ENCODE measurements at places on chromosomes 7 and 10.
A peak's percentile ranks its signal among the peaks of the same experiment; 100 is the strongest.

- DNase-seq: peak; percentile 84
Measured at GRCh38 chr10:90930971-90931871, 10.3 kb upstream of the ANKRD1 start.

- no peak for DNase-seq
Measured at GRCh38 chr7:86692755-86693154, 49.0 kb downstream of the GRM3 start.

DNA sequence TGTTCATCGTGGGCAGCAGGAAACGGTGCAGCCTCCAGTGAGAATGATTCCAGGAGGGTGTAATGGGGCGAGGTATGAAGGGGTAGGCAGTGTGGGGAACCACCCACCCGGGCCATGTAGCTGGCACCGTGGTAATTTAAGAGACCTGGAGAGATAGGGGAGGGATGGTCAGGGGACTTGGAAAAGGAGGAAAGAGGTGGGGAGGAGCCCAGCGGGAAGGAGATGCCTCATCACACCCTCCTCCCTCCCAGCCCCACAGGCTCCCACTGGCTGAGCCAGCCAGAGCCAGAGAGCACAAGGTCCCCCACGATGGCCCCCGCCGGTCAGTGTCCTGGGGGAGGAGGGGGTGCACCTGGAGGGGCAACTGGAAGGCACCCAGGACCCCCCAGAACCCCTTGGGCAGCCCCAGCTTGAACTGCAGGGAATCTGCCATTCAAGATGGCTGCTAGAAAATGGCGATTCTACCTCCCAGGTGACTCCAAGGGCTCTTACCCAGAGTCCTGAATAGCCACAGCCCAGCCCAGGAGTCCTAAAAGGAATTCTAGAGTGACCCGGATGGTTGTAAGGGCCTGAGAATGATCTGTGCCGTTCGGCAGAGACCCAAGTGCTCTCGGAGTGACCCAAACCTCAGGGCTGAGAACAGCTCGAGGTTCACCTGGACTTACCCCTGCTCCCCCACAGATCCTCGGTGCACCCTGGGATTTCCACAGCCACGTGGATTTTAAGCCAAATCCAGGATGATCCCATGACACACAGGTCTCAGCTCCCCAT, 28.8 kb downstream of the CALML3 start:
- DNase-seq: no peak

GRCh38 chr7:112296432-112296831, 89.9 kb downstream of the ZNF277 start:
- peak; percentile 1 for DNase-seq

DNA sequence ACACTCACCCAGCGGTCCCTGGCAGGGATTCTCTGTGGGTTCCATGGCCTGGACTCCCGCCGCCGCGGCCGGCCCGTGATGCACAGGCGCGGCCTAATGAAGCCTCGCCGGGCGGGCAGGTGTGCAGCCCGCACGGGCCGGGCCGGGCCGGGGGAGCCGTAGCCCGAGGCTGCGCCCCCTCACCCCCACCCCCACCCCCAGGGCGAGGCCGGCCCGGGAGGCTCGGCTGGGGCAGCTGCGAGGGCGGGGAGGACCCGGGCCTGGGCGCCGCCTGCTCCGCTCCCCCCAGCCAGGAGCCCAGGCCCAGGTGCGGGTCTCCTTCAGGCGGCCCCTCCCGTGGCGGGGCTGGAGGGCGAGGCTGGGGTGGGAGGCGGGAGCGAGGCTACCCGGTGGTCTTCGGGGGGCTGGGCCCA, at the start of gene NOBOX:
Gene NOBOX, minus strand, starts transcription at position 45 of the 413 bp plus-strand sequence.
- no peak for DNase-seq

- DNase-seq: no peak
Measured at GRCh38 chr7:41738336-41738735, 35.4 kb upstream of the INHBA start.

DNA sequence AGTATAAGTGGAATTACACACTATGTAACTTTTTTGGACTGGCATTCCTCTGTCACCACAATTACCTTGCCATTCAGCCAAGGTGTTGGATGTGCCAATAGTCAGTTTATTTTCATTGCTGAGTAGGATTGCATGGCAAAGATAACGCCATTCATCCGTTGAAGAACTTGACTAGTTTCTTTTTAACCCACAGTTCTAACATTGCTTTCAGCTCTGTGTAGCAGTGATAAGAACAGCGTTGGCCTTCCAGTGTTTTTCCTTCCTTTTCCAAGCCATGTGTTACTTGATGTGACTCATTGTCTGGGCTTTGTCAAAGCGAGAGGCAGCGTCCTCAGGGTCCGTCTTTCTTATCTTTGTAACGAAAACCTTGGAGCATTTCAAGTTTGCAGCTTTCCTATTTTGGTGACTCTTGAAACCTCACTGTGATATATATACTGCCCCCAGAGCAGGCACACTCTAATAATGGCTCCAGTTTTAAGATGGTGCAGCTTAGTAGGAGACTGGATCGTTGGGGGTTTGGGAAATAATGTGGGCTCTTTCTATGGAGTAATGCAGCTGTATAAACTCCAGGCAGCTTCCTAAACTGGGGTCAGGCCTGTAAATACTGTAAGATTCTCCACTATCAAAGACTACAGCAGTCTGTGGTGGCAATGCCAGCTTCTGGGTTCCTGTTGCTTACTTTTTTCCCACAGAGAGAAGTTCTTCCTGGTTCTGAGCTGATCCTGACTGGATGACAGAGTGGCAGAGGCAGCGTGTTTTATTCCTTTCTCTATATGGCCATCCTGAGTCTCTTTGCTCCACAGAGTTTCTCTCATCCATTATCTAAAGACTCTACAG, 41.7 kb downstream of the AKR1E2 start:
- DNase-seq: no peak

DNA sequence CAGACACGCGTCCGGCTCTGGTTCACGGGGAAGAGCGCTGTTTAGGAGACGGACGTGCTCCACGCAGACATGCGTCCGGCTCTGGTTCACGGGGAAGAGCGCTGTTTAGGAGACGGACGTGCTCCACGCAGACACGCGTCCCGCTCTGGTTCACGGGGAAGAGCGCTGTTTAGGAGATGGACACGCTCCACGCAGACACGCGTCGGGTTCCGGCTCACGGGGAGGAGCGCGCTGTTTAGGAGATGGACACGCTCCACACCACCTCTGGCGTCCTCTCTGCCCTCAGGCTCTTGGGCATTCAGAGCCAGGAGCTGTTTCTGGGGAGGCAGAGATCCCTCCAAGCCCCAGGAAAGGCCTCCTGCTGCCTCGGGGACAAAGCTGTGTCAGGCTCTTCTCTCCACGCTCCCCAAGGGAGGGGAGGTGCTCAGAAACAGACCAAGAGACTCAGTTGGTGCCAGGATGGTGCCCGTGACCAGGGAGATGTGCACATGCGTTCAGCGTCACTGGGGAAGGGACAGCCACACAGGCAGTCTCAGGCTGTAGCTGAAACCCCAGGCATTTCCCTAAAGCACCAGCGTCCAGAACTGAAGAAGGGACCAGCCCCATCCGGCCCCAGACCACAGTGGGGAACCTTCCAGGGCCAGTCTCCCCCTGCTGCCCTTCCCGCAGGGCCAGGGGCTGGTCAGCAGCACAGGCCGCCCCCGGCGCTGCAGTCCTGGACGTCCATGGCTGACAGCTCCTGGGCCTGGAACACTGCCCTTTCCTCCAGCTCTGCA, 175.6 kb downstream of the ELFN1 start:
- peak; percentile 17 for DNase-seq

DNA sequence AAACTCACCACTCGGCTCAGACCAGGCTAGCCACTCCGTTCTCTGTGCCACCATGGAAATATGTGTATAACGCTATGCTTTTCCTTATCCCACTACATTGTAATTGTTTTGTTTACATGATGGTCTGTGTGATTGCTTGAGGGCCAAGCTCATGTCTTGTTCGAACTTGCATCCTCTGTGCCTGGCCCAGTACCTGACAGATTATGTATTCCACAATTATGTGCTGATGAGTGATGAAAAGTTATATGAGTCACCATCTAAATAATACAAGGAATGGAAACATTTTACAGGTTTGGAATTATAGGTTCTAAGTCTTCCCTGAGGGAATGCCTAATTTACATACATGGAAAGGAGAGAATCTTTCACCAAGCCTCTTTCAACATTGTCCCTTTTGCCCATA, 137.4 kb downstream of the C7orf25 start:
- no peak for DNase-seq

DNA sequence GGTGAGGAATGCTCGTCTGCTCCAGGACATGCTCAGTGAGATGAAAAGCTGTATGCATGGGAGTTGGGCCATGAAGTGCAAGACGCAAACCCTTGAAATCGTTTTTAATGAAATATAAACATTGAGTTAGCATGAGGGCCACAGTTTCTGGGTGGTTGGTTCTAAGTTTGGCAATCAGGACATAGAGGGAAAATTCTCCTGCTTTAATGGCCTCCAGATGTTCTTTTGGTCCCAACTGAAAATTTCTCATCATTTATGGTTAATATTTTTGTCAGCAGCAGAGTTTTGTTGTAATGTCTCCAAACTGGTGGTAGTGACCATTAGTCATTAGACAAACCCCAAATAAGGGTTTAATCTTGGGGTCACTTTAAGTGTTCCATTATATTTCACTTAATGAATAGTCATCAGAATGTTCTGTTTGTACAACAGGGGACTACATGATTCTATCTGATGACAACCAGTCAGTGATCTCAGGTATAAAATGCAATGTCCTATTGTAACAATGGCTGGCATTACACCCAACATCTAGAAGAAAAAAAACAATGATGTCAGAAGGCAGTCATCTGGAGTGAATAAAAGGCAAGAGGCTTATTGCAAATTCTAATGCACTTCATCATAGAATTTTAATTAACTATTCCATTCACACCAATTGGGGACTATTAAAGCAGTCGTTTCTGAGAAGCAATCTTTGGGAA, 197.4 kb downstream of the JCAD start:
- DNase-seq: peak; percentile 68

DNA sequence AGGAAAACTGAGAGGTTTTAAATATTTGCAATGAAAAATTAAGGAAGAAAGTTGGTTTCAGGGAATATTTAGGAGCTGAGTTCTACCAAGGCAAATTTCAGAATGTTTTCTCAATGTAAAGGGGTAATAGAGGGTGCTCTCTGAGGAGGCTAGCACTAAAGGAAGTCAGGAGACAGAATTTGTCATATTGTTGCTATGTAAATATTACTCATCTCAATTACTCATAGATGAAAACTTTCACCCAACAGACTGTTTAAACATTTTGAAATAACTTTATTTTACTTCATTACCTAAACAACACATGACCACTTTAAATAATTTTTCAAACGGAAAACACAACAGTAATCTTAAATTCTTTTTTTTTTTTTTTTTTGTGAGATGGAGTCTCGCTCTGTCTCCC, 274.8 kb upstream of the NRG3 start:
- peak; percentile 35 for DNase-seq

GRCh38 chr10:4068629-4069028, 283.6 kb upstream of the KLF6 start:
- no peak for DNase-seq

DNA sequence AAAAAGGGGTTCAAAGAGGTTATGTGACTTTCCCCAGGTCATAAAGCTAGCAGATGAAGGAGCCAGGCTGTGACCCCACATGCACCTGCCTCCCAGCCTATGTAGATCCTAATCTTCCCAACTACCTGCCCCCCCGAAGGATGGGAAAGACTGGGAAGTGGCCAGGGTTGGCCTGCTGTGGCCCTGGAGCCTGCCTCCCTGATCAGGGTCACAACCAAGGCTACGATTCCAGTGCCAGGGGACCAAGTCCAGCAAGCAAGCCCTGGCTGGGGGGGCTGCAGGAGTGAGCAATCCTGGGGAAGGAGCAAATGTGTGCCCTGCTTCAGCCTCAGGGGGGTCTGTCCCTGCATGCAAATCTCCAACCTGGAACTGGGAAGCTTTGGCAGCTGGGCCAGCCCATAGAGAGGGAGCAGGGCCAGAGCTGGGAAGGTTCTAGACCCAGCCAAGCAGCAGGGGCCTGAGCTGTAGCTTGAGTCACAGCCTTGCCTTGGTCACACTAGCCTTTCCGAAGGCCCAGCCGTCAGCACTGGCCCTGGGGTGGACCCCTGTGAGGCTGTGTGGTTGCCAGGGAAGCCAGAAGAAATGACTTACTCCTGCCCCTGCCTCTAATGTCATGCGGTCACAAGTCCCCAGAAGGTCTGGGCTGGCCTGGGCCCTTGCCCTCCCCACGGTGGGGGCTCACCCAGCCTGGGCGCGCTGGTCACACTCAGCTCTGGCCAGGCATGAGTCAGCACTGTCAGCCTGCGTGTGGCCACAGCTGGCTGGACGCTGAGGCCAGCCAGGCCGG, 96.4 kb upstream of the ZMIZ1 start:
- DNase-seq: peak; percentile 84

- peak; percentile 24 for DNase-seq
Measured at GRCh38 chr10:43138757-43139241, 554 bp downstream of the CSGALNACT2 start.

DNA sequence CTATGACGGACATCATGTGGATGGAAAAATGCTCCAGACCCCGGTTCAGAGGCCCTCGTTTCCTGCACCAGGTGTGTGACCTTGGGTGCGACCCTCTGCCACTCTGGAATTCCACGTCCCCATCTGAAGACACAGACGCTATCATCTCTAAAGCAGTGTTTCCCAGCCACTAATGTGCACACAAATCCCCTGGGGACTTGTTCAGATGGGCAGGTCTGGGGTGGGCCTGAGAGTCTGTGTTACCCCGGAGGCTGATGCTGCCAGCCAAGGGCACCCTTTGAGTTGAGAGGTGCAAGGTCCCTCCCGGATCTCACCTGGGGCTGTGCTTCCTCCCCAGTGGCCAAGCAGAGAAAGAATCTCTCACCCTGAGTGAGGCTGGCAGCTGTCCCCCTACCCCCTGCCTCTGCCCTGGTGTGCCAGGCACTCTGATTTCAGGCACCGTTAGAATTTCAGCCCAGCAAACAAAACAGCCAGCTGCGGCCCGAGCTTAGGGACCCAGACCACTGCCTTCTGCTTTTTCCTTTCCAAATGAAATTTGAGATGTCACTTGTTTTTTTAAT, 90.0 kb downstream of the SLIT1 start:
- DNase-seq: no peak

DNA sequence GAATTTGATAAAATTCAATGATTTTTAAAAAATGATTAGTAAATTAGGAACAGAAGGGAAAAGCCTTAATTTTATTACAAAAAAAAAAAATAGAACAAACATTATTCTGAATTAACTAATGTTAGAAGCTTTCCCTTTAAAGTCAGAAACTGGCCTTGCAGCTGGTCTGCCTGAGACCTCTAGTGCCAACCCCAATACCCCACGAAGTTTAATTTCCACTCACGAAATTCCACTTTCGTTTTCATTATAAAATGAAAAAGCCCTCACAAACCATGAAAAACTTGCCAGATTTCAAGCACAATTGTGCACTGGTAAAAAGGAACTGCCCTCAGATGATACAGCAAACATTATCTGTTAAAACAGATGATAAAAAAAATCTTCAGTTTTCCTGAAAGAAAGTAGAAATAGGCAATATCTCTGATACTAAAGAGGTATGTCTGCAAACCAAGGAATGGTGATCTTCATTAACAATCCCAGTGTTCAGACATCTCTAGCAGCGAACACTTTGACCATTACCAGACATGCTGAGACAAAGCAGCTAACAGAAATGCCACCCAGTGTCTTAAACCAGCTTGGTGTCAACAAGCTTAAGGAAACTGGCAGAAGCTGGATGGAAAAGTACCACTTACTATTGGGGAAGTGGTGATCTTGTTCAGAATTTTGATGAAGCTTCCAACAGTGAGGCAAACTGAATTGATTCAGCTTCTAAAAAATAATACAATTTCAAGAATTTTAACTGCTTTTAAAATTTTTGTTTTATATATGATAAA, 80.2 kb downstream of the PALS2 start:
- DNase-seq: no peak

- no peak for DNase-seq
Measured at GRCh38 chr7:31363051-31363450, 22.5 kb upstream of the NEUROD6 start.
